ENCODE measurements at places on chromosomes 2 and 18.

DNA sequence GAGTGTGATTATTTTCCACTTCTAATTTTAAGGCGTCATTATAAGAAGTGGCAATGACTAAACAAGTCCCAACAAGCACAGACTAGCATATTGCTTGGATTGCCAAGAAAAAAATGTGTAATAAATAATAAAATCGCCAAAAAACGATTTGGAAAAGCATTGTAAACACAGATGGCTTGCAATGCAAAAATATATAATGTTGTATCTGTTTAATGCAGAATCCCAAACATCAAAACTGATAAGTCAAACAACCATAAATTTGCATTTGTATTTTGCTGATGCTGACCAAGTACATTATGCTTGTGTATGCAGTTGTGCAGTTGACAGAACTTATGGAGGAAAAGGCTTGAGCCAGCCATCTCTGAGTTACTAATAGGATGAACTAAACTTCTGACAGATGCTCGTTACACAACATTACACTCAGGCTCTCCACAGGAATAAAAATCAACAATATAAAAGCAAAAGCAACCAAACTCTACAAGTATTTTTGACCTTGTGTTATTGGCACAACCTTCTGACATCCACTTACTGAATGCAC, 68.1 kb downstream of the DNER start:
- DNase-seq: no peak

- no peak for DNase-seq
Observed at GRCh38 chr2:211762479-211762878, 776.1 kb downstream of the ERBB4 start.

DNA sequence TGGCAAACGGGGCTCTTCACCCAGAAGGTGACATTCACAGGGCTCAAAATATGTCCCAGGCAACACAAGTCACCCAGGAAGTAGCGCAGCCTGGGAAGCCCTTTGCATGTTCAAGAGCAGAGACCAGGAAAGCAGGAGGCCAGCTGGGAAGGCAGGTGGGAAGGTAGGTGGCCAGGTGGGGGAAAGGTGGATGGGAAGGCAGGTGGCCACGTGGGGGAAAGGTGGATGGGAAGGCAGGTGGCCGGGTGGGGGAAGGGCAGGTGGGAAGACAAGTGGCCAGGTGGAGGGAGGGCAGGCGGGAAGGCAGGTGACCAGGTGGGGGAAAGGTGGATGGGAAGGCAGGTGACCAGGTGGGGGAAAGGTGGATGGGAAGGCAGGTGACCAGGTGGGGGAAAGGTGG, 102.7 kb downstream of the ZNF516 start:
- no peak for DNase-seq

DNA sequence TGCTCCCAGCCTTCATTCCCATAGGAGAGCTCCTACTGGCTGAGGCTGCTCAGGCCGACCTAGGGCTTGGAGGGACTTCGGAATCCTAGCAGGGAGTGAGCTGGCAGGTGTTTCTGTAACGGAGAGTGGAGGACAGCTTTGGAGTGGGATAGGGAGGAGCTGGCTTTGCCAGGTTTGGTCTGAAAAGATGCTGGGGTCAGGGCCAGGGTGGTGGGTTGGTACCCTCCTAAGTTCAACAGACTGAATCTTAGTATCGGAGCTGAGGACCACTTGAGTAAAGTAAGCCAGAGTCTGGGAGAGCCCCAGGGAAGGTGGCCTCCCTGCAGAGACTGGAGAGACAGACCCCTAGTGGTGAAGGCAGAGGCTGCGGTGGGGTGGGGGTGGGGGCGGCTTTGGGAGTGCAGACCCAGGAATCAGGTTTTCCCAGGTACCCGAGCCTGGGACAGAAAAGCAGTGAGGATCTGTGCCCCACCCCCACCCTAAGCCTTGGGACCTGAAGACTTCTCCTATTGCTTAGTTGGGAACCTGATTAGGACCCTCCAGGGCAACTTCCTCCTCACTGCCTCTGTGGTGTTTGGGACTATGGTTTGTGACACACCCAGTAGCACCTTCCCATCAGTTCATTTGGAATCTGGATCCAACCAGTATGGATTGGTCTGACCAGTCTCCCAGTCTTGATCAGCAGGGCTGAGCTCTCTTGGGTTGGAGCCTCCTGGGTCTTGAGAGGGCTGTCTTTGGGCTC, 3.0 kb downstream of the CNNM4 start:
- peak; percentile 45 for DNase-seq

DNA sequence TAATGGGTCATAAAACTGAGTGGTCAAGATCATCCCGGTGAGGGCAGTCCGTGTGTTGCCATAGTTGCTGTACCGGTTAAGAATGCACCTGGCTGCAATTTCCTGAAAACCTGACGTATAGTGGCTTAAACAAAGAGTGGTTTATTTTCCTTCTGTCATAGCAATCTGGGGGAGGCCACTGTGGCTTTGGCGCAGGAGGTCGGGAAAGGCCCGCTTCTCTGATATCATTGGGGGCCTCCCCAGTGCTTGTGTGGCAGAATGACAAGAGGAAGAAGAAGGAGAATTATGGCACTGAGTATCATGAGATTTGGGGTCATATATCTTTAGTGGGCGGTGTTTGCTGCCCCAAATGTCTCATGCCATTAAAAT, 4.4 kb downstream of the C2orf92 start:
- DNase-seq: no peak

- DNase-seq: no peak
Observed at GRCh38 chr2:162734866-162735265, 103.7 kb downstream of the KCNH7 start.

- no peak for DNase-seq
Observed at GRCh38 chr18:8006979-8007378, 439.9 kb downstream of the PTPRM start.

All from DND-41 (cell line).